SK-MEL-5 (cell line): ENCODE measurements at places on chromosomes 1 and 21. TPM values are rescaled to one million over a fixed set of nuclear protein-coding genes. Genes with fewer than 3 reads are reported as not detected.

The FNDC5 gene
- 0.42 TPM in 1 of 2 replicates, not detected in the other for total RNA-seq

The SPATA1 gene
- total RNA-seq, result 0.93 TPM in 1 of 2 replicates, not detected in the other

The TRIM58 gene
- total RNA-seq, result 0.13 and 0.16 TPM in 2 replicates

The CSMD2 gene
- total RNA-seq, result 0.03 TPM in 1 of 2 replicates, not detected in the other

The CSF3R gene
- total RNA-seq, result not detected in 2 replicates

The BCAN gene
- total RNA-seq, result 34.2 and 43.7 TPM in 2 replicates

The S100A16 gene
- 36.5 and 37.8 TPM in 2 replicates for total RNA-seq

The SLC44A3 gene
- total RNA-seq, result 15.0 and 17.7 TPM in 2 replicates

The GIPC2 gene
- not detected in 2 replicates for total RNA-seq

The AMY2A gene
- total RNA-seq, result not detected in 2 replicates

The VANGL2 gene
- 1.8 and 2.0 TPM in 2 replicates for total RNA-seq

The GJA8 gene
- not detected in 2 replicates for total RNA-seq

The OR2T11 gene
- not detected in 2 replicates for total RNA-seq

The ARTN gene
- 0.27 TPM in 1 of 2 replicates, not detected in the other for total RNA-seq

The MT1HL1 gene
- total RNA-seq, result not detected in 2 replicates

The PGBD5 gene
- 0.61 and 0.80 TPM in 2 replicates for total RNA-seq

The CFAP126 gene
- not detected in 2 replicates for total RNA-seq

The RAB29 gene
- total RNA-seq, result 29.8 and 30.8 TPM in 2 replicates

The PCAT6 gene
- 1.2 TPM in 1 of 2 replicates, not detected in the other for total RNA-seq

The PTPN7 gene
- not detected in 2 replicates for total RNA-seq

The ALX3 gene
- not detected in 2 replicates for total RNA-seq

The PPIAL4G gene
- not detected in 2 replicates for total RNA-seq

The CLCA2 gene
- total RNA-seq, result 0.08 TPM in 1 of 2 replicates, not detected in the other

The TSPEAR gene
- total RNA-seq, result not detected in 2 replicates

The NOS1AP gene
- total RNA-seq, result 0.29 and 0.85 TPM in 2 replicates

The ZNF669 gene
- total RNA-seq, result 7.8 and 8.3 TPM in 2 replicates

The SRSF4 gene
- 22.6 and 28.4 TPM in 2 replicates for total RNA-seq

The EPHA8 gene
- total RNA-seq, result 0.29 TPM in 1 of 2 replicates, not detected in the other

The PLEKHA6 gene
- 0.08 TPM in 1 of 2 replicates, not detected in the other for total RNA-seq

The FCRL6 gene
- total RNA-seq, result not detected in 2 replicates

The SPATA21 gene
- 0.08 TPM in 1 of 2 replicates, not detected in the other for total RNA-seq

The NBPF1 gene
- 16.1 and 16.2 TPM in 2 replicates for total RNA-seq

The MYOC gene
- not detected in 2 replicates for total RNA-seq

The C1orf35 gene
- total RNA-seq, result 7.8 and 11.1 TPM in 2 replicates
